ENCODE measurements at places on chromosomes 12 and 14.

GRCh38 chr14:78324353-78324752 lies 154.2 kb downstream of the NRXN3 start:
- no peak for DNase-seq

- no peak for DNase-seq
Observed at GRCh38 chr14:73973497-73973896, 23.4 kb downstream of the COQ6 start.

DNA sequence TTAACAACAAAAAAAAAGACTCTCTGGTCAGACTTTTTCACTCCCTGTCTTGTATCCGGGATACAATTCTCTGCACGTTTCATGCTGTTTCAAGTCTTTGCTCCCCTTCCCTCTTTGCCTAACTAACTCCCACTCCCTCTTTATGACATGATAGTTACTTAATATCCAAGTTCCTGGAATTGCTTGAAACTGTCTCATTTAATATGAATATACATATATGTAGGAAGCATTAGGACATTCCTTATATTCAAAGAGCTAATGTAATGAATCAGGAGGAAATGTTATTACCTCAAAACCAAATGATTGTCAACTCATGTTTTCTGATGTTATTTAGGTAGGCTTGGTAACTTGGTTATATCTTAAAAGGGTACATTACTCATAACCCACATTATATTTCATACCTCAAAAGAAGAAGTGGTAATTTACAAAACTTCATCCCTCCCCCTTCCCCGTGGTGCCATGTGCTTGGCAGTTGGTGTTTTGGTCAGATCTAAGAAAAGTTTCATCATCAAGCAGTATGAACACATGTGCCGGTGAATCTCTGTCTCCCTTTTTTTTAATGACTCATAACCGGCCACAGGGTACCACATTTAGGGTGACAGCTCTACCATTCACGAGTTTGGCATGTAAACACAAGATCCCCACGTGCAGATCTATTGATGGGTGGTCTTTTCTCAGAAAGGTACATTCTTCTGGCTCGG lies 56.5 kb downstream of the HCAR2 start:
- DNase-seq: peak; percentile 2

DNA sequence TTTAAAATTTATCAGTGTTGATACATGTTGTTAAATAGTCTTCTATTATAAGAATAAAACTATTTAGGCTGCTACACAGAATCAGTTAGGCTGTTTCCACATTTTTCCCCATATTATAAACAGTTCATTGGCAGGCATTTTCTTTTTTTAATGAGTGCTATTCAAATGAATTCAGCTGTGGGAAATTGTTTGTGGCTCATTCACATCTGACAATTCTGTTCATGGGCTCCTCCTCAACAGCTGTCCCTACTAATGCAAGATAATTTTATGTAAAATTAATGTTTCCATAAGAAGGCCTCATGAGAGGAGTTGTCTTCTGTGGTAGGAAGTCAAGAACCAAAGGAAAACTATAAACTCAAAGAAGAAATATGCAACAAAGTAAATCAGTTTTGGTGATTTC lies 218.0 kb downstream of the PPFIA2 start:
- DNase-seq: no peak

- no peak for DNase-seq
Observed at GRCh38 chr12:59085690-59086089, 165.4 kb upstream of the LRIG3 start.

DNA sequence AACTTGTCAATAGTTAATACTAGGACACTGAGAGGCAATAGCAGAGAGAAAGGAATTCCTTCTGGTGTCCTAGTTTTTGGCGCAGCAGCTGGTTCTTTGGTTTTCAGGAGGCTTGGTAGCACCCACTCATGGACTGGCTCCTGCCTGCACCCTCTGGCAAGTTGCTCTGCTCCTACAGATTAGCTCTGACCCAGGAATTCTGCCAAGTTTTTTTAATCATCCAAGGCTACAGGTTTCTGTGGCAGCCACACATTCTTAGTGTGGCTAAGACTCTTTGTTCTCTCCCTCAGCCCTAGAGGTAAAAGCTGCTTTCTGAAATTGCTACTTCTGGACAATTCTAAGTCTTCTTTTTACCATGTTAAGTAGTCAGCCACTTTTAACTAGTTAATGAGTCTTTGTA lies 72.0 kb upstream of the FKBP4 start:
- DNase-seq: no peak

GRCh38 chr12:120358412-120359100 lies 10.4 kb downstream of the MSI1 start:
- DNase-seq: no peak

- DNase-seq: no peak
Observed at GRCh38 chr14:101508196-101508947, 52.9 kb upstream of the DIO3 start.

- DNase-seq: no peak
Observed at GRCh38 chr14:50524060-50524459, 8.3 kb downstream of the MAP4K5 start.

GRCh38 chr12:22248121-22248520 lies 86.4 kb downstream of the ST8SIA1 start:
- DNase-seq: no peak

- DNase-seq: no peak
Observed at GRCh38 chr12:91561958-91562325, 379.3 kb upstream of the DCN start.

GRCh38 chr12:82359115-82359478 lies 768 bp downstream of the METTL25 start:
- no peak for DNase-seq

DNA sequence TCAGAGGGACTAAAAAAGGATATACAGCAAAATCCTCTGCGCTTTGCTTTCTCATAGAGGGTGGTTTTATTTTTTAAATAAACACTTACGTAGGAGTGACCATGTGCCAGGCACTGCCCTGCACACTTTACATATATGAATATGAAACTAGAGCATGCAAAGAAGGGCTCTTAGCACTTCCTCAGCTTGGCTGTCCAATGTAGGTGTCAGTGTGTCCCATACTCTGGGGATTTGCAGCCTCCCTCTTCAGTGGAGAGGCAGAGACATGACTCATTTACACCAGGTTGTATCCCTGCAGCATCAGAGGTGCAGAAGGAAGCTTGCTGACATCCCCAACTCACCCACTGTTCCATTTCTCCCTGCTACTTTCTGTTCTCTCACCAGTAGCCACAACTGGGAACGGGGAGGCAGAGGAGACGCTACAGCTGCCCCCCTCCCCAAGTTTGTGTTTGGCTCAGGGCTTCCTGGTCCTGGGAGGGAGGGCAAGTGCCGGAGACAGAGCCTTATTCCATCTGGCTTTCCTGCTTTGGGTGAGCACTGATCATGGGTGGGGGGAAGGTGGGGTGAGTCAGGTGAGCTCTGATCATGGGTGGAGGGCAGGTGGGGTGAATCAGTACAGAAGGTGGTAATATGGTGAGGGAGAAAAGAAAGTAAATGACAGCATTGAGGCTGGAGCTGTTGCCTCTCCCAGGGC lies 4.9 kb upstream of the KRT5 start:
- no peak for DNase-seq

DNA sequence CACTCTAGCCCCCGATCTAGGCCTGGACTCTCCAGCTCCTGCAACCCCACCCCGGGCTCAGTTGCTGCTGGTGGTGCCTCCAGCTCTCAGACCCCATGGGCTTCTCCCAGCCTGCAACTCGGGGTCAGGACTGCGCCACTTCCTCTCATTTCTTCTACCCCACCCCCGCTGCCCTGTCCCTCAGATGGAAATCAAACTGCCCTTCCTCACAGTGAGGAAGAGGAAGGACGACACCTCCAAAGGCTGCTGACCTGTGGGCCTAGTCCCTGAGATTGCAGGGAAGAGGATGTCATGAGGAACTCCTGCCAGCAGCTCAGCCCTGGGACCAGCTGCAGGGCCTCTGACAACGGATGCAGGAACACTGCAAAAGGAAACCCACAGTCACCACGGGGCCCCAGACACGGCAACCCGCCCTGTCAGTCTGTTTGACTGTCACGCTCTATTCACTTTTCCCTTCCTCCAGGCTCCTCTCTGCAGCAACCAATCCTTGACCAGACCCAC lies 29.3 kb upstream of the PNMA1 start:
- DNase-seq: peak; percentile 53

DNA sequence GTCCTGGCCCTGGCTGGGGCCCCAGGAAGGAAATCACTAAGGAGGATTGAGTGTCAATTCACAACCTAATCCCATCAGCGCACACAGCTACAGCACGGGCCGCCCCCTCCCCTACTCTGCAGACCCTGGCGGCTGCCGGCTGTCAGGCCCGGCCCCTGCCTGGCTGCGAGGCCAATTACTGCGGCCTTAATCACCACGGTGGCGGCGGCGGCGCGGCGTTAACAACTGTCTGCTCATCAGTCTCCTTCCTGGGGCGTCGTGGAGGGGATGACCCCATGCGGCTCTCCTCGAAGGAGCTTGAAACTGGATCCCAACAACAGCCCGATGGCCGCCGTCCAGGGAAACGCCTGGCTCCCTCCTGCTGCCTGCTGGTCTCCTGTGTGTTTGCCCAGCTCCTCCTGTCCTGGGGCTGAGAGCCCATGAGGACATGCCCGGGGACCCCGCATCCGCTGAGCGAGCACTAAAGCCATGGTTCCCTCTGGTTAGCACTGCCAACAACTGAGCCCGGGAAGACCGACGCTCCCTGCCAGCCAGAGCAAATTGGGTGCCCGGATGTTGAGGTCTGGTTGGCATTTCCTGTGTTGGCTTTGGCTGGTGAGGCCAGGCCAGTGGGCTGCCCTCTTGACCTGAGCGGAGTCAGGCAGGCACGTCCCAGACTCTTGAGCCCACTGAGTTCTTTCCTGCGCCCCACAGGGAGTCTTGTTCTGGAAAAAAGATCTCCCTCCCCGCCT lies 21.8 kb upstream of the EIF2B2 start:
- DNase-seq: no peak

- DNase-seq: no peak
Observed at GRCh38 chr14:72776701-72777261, 117.1 kb downstream of the DPF3 start.

DNA sequence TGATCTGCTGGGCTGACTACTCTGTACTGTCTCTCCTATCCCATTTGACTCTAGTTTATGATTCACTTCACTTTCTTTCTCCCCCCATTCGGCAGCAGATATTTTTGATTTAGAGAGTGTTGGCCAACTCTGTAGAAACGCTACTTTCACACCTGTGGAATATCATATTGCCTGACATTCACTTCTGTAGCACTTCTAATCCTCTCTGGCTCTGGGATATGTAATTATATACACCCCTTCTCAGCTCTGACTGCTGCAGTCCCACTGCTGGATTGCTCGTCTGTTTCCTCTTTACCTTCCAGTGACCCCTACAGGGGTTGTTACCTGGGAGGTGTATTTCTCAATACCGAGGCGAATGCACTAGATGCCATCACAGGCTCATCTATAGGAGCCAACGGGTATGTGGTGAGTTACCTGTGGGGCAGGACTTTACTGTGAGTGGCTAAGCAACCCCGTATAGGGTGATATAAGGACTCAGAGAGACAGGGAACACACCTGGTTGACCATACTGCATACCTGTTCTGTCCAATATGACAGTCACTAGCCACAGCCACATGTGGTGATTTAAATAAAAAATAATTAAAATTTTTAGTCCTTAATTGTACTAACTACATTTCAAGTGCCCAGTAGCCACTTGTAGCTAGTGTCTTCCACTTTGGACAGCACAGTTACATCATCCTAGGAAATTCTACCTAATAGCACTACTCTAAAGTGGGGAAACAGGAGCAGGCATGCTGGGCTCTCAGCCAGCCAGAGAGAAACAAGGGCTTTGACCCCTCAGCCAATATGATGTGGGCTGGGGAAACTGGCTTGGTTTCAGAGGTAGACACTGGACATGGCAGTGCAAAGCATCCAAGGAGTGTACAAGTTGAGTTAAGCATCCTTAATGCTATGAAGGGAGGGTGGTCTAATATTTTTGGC lies 95.0 kb downstream of the C12orf75 start:
- DNase-seq: no peak

DNA sequence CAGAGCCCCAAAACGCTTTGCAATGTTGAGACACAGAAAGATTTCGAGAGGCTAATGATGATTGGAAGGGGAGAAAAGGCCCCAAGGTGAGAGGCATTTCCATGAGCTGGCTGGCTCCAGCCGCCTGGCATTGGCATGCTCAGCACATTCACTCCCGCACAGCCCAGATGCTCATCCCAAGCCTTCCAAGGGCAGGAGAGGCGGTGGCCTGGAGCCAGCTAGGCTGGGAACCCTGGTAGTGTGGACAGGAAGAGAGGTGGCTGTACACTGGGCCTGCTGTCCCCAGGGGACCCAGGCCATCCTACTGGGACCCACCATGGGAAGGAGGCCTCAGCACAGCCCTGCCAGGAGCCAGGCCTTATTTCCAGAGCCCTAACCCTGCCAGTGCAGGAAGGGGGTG lies 72.2 kb downstream of the SPTB start:
- no peak for DNase-seq

DNA sequence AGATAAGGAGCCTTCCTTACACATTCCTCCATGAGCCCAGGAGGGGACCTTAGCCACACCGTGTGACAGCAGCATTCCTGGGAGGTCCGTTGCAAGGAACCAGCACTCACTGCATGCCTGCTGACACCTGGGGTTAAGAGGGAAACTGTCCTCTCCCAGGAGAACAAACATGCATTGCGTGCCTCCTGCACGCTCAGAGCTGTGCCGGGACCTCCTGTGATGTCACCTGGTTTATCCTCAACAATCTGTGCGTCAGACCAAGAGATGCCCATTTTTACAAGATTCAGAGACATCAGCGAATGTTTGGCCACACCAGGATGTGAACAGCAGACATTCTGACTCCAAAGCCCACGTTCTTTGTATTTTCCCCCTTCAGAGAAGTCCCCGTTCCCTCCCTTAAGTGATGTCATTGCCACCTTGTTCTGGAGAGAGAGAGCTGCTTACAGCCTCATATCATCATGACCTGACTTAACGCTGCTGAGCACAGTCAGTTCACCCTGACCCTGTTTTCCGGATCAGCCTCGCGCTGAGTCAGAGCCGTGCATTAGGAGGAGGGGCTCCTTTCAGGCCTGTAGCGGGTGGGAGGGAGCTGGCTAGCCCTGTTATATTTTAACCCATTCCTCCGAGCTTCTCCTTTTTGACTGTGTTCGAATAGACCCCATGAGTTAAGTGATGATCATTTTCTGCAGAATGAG lies 36.2 kb downstream of the TMEM120B start:
- no peak for DNase-seq

DNA sequence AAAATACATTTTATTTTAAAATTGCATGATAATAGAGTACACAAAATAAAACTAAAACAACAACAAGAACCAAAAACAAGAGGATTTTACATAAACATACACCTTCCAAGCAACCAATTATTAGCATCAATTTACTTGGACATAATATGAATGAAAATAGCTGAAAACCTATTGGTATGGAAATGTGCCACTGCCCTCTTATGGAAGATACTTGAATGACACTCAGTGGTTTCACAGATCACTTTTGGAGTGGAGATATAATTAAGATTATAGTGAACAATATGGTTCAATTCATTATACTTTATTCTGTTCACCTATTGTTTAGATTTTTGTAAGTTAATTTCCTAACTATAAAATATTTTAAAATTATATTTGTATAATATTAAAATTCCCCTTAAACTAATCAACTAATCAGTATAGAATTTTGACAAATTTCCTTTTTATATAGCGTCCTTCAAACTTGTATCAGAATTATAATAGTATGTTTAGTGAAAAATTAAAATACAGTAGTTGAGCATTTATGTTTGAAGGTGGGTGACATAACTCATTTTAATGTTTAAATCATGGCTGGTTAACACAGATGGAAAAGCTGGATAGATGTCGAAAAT lies 70.1 kb downstream of the SLC6A15 start:
- no peak for DNase-seq

Data from activated T-cell treated with anti-CD3 and anti-CD28 coated beads for 1 hour (primary cell).